ENCODE measurements at places on chromosomes 12 and 14.

DNA sequence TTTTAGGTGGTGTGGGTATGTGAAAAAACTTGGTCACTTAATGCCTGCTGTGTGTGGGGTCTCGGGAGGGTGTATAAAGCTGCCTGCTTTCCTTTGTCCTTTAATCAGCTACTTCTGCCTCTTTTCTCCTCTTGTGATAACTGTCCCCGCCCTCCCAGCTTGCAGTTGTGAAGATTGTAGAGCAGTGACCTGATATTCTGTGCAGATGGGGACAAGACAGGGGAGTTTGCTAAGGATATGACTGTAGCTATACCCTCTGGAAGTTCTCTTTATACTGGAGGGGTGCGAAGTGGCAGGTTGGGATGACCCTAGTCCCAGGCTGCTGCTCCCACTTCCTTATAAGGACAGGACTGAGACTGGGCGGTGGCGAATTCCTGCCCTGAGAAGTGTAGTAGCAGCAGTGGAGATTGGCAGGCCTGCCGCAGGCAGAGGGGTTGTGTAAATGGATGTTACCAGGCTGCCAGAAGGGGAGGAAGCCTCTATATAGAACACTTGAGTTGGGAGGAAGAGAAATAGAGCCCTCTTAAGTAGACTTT is 835 bp downstream of the MYL6 start:
- no peak for DNase-seq

DNA sequence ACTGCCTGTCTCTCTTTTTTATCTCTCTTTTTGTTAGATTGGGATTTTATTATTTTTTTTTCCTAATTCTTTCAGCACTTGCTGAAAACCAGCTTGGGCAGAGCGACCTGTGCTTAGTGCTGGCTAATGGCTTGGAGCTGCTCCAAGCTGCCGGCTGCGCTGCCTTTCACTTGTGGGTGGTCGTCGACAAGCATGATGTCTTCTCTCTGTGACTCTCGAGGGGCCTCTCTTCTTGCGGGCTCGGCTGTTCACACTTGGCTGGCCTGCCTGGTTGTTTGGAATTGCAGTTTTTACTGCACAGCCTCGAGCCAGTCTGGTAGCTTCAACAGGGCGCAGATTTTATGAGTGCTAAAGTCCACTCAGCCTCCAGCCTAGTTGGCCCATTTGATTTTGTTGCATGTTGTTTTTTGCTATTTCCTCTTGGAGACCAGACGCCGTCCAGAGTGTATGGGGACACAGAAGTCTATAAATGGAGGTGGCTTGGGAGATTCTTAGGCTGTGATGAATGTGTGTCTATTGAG is 18.6 kb downstream of the TPCN1 start:
- no peak for DNase-seq

DNA sequence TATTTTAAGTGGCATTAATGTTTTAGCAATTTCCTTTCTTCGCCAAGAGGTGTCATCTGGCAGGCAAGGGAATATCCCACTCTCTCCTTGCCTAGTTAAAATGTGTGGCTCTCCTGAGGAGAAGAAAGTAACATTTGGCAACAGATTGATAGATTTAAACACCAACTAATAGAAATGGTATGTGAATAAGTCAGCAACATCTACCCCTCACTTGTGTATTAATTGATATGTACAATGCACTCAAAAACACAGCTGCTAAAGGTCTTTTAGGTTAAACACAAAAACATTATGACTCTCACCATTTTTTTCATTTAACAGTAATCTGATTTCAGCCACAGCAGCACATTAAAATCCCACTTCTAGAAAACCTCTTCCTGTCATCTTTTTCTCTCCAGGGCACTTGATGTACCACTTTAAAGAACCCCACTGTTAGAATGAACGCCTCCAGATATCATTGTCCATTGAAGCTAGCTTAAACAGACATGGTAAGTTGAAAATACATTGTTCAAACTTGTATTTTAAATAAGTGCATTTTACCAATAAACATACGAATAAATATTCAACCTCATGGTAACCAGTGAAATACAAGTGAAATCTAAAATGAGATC is 151.7 kb downstream of the RPAP3 start:
- no peak for DNase-seq

DNA sequence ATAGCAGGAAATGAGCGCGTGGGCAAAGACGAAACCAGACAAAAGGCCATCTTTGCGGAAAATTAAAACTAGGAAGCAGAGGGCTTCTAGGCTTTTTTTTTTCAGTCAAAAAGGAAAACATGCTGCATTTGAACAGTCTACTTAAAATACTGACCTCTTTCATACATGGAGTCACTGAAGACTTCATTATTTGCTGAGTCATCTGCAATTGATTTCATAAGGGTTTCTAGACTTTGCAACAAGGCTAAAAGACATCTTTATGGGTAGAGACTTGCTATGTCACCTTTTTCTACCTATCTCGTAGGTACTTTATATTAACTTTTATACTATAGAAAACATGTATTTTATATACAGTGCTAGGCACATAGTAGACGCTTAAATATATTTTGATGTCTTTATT is 238.4 kb downstream of the TMEM132D start:
- no peak for DNase-seq

DNA sequence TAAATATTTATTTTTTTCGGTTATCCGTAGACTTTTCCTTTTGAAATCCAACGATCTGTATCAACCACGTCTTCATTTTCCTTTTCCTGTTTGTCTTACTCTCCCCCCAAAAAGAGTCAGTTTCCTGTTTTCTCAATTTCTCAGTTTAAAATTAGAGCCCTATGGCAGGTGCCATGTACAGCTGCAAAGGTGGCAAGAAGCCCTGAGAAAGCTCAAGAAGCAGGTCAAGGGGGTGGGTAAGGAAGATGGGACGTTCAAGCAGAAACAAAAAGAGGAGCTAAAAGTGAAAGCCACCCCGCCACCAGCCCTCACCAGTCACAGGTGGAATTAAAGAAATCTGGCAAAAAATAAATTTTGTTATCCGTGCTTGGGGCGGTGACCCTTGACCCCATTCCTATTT is 26.7 kb downstream of the SLC35E3 start:
- no peak for DNase-seq

GRCh38 chr14:101050901-101051490 is 147.5 kb upstream of the RTL1 start:
- no peak for DNase-seq

GRCh38 chr12:16359512-16360491 is 12.4 kb downstream of the MGST1 start:
- DNase-seq, result no peak

- no peak for DNase-seq
Measured at GRCh38 chr14:104080376-104081260, 4.9 kb upstream of the ASPG start.

GRCh38 chr12:122876731-122877130 is 19.2 kb downstream of the VPS37B start:
- no peak for DNase-seq

DNA sequence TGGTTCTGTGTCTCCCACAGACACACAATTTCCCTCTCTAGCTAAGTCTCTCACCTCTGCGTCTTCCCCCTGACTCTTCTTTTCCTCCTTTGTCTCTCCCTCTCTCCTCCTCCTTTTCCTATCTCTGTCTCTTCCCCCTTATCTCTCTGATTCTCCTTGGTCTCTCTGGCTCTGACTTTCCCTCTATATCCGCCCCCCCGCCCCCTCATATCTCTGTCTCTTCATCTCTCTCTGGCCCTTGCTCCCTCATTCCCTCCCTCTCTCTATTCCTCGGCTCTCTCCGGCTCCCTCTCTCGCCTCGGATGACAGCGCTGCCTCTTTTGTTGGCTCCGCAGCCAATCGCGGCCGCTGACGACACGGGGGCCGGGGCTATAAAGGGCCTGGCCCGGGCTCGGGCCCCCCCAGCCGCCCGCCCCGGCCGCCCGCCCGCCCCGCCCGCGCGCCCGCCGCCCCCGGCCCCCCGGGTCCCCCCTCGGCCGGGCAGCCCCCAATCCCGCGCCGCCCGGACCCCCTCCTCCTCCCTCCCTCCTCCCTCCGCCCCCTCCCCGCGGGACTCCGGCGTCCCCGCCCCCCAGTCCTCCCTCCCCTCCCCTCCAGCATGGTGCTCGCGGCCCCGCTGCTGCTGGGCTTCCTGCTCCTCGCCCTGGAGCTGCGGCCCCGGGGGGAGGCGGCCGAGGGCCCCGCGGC is at the start of gene GDF11:
GDF11 (plus strand) TSS at position 404 of the 687 bp plus-strand sequence; CDS start at position 599, 195 bp downstream.
- DNase-seq, result peak; percentile 74

GRCh38 chr12:70317781-70318180 is 48.3 kb upstream of the KCNMB4 start:
- no peak for DNase-seq

- DNase-seq, result no peak
Measured at GRCh38 chr12:28063355-28063880, 90.9 kb upstream of the PTHLH start.

GRCh38 chr14:25628390-25628789 is 578.4 kb upstream of the STXBP6 start:
- no peak for DNase-seq

DNA sequence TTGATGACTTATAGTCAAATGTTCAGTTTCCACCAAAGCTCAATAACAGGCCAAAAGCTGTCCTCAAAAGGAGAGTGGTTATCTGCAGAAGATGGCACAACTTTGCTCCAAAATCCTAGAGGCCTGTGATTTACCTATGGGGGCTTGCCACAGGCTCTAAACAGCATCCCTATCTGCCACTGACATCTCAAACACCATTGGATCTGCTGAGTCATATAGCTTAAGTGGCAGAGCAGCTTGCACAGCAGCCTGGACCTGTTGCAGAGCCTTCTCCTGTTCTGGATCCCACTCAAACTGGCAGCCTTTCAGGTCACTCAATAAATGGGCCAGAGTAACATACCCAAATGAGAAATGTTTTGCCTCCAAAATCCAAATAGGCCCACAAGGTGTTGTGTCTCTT is 60.6 kb upstream of the NAA30 start:
- no peak for DNase-seq

DNA sequence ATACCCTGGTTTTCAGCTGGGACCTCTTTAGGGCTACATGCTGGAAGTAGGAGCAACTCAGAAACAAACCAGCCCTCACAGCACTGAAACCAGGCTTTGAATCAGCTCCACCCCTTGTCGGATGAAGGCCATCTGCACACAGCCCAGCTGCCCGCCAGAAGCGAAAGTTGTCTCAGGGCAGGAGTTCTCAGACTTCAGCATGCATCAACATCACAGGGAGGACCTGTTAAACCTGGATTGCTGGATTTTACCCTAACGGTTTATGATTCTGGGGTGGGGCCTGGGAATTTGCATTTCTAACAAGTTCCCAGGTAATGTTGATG is 10.9 kb downstream of the SYNDIG1L start:
- no peak for DNase-seq

DNA sequence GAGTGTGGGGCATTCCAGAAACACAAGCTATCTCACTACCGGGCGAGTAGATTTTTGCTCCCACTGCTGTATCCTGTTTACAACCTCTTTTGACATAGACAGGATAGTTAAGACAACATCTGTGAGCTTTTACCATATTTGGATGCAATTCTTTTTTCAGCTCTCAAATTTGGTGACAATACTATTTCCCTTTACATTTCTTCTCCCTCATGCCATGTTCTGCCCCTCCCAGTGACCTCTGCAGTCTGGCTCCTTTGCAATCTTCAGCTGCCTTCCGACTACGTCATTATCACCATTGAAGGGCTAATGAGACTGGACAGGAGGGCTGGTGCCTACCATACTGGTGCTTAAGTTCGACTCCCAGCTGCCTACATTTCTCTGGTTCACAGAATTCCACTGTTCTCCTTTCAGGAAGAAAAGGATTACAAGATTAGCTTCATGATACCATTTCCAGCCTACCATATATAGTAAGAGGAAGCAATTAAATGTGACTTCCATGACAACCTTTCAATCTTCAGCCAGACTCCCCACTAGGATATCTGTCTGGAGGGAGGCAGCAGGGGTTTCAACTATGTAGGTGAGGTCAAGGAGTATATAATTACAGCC is 251.6 kb downstream of the PHLDA1 start:
- DNase-seq, result no peak

- DNase-seq, result no peak
Measured at GRCh38 chr12:6264402-6265037, 46.0 kb upstream of the PLEKHG6 start.

DNA sequence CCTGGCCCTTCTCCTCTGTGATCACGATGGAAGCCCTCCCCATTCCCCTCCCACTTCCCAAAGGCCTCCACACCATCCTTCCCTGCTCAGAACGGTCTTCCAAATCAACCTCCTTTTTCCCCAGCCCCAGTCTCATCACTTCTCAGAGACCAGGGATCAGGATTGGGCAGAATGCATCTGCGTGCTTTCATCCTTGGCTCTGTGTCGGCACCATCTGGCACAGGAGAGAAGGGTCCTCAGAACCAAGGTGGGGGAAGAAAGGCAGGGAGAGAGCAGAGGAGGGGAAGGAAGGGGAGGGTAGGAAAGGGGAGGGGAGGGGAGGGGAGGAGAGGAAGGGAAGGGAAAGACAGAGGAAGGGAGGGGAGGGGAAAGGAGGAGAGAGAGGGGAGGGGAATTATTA is 52.4 kb upstream of the FICD start:
- no peak for DNase-seq

- DNase-seq, result no peak
Measured at GRCh38 chr12:115354007-115354890, 670.3 kb upstream of the TBX3 start.

DNA sequence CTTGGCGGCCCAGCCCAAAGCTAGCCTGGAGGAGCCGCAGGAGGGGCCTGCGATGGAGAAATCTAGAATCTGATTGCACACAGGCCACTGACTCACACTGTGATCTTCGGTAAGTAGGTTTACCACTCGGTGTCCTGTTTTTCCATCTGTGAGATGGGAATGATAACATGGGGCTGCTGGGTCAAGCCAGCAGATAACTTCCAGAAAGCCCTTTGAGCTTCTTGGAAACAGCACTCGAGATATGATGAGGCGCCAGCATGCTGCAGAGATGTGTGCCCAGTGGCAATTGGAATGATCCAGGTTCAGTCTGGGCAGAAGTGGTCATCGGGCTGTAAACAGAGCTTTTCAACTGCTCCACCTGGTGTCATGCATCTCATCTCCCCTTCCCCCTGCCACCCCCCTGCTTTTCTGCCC is 771.3 kb upstream of the TBX3 start:
- no peak for DNase-seq

DNA sequence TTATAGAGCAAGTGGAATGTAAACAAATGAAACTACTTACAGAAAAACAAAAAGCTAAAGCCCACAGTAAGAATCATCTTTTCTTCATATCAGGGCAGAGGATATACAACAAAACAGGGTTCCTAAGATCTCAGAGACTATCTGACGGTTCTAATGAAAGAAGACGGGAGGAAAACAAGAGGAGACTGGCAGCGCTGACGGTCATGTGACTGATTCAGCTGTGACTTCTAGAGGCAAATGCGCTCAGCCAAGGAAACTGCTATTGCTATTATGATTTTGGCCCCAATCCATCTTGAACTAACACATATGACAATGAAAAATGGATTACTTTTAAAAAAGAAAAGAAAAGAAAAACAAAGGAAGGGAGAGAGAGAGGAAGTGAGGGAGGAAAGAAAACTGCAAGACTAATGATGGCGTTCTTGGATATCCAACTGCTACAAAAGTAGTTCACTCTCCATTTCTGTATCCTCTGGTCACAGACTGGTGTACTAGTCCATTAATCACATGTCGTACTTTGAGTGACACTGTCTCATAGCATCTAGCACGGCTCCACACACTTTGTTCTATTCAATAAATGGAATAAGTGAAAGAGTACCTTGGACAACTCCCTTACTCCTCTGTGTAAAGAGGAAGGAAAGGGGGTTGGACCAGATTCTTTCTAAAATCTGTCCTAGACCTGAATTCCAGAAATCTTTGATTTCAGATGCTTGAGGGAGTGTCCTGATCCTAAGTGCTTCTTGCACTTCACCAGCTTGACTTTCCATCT is 119.3 kb downstream of the DAD1 start:
- no peak for DNase-seq
